ENCODE measurements at places on chromosomes 11 and 22.

- DNase-seq, result no peak
These were observed 31.4 kb downstream of the CHRDL2 start for GRCh38 chr11:74699615-74700396.

GRCh38 chr11:36454941-36455631 is 55.0 kb downstream of the TRAF6 start:
- DNase-seq, result no peak

- no peak for DNase-seq
These were observed 186.1 kb downstream of the DSCAML1 start for GRCh38 chr11:117610901-117611300.

GRCh38 chr11:118635237-118635591 is 27.8 kb downstream of the PHLDB1 start:
- no peak for DNase-seq

DNA sequence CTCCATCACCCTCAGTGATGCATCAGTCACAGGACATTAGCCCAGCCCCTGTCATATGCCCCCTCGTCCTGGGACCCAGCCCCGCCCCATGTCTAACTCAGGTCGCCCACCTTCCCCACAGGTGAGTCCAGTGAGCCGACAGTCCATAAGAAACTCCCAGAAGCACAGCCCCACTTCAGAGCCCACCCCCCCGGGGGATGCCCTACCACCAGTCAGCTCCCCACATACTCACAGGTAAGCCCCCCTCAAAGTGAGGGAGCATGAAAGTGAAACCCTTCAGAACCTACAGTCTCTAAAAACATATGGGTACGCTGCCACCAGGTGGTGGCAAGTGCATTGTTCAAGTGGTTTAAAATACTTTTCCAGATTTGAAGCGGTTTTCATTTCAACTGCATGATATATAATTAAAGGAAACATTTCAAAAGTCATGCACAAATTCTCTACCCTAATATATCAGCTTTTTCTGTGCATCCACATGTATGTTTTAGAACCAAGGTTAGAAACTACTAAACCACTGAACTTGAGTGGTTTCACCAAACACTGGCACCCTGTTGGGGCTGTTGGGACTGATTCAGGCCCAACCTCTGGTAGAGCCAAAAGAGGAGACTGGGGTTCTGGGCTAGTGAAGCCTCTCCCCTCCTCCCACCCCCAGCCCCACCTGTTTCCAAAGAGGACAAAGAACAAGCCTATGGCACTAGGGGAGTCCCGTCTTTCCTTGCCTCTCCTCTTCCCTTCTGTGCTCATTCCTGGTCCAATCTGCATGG is 17.3 kb downstream of the EPS8L2 start:
- DNase-seq, result peak; percentile 30

DNA sequence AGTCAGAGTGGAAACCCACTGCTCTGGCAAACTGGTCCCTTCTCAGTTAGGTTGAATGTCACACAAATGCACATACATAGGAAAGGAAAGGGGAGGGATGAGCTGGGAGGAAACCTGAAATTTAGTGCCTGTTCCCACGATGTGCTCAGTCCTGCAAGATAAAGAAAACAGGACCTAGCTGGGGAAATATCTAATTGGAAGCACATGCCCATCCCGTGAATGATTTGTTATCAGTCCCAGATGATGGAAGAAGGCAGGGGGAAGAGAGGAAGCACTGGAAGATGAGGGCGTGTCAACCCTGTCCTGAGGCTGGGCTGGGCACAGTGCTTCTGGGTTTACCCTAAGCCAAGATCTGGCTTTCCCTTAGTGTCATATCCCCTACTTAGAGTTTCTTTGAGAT is 173.9 kb downstream of the NAV2 start:
- DNase-seq, result no peak

DNA sequence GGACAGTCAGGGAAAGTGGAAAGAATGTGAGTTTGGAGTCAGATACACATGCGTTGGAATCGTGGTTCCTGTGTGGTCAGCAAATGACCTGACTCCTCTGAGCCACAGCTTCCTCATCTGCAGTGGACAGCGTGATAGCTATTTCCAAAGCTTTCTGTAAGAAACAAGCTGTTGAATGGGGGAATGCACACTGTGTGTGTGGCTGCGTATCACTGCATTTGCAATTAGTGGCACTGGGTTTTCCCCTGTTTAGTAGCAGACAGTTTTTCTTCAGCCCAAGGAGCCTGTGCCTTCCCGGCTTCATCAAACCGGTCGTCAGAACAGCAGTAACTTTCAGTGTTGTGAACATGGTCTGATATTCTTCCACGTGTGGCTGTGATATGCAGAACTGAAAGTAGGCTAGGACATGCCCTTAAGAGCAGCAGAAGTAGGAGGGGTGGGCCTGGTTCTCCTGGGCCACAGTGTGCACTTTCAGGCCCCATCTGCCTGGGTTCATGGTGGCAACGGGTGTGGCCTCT is 121.5 kb downstream of the RRAS2 start:
- no peak for DNase-seq

GRCh38 chr22:27157666-27158370 is 500.4 kb downstream of the MIAT start:
- no peak for DNase-seq

DNA sequence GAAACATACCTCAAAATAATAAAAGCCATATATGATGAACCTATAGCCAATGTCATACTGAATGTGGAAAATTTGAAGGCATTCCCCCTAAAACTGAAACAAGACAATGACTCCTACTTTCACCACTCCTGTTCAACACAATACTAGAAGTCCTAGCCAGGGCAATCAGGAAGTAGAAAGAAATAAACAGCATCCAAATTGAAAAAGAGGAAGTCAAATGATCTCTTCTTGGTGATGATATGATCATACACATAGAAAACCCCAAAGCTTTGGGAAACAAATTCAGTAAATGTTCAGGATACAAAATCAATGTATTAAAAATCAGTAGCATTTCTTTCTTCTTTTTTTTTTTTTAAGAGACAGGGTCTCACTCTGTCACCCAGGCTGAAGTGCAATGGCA is 109.9 kb downstream of the DLG2 start:
- peak; percentile 60 for DNase-seq

- DNase-seq, result peak; percentile 63
These were observed 157.7 kb downstream of the C11orf91 start for GRCh38 chr11:33542921-33543320.

GRCh38 chr22:39183991-39184585 is 31.6 kb upstream of the CBX7 start:
- DNase-seq, result no peak

GRCh38 chr11:77093987-77094840 is 8.4 kb upstream of the OMP start:
- DNase-seq, result no peak

DNA sequence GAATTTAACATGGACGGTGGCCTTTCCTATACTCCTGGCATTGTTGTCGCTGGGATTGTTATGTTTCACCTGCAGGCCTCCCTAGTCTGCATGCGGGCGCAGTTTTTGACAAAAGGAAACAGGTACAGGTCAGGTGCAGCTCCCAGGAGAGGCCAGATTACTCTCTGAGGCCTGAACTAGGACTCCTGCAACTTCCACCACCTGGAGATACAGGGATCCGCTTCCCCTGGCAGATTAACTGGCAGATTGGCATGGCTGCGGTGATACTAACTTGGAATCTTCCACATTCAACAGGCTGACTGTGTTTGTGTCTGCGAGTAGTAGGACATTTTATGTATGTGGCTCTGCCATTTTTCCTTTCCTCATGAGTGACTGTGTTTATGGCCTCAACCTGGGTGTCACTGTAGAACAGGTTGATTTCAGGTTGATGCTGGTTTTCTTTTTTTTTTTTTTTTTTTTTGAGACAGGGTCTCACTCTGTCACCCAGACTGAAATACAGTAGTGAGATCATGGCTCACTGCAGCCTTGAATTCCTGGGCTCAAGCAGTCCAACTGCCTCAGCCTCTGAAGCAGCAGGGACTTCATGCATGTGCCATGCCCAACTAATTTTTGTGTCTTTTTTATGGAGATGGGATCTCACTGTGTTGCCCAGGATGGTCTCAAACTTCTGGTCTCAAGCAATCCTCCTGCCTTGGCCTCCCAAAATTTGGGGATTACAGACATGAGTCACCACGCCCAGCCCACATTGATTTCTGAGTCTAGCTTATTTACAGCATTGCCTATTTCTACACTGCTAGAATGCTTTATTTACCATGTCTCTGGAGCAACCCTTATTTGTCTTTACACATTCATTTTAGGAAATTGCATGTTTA is 1.7 kb upstream of the USP28 start:
- DNase-seq, result no peak

GRCh38 chr11:13885083-13885482 is 77.4 kb upstream of the SPON1 start:
- no peak for DNase-seq

DNA sequence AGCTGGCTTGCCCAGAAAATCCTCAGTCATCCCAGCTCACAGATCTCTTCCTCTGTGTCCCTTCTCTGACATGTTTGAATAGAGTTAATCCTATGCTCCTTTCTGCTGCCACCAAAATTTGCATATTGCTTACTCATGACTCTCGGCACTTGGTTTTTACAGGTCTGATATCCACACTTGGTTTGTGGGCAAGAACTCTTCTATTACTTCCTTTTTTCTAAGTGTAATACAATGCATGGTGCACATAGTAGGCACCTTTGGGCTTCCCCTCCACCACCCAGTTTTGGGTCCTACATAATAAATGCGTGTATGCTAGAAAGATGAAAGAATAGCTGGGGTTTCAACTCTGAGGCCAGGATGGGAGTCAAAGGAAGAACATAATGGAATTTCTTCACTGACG is 69.7 kb upstream of the GRK3 start:
- DNase-seq, result peak; percentile 40

GRCh38 chr11:129930743-129931142 is 35.4 kb upstream of the NFRKB start:
- DNase-seq, result no peak

DNA sequence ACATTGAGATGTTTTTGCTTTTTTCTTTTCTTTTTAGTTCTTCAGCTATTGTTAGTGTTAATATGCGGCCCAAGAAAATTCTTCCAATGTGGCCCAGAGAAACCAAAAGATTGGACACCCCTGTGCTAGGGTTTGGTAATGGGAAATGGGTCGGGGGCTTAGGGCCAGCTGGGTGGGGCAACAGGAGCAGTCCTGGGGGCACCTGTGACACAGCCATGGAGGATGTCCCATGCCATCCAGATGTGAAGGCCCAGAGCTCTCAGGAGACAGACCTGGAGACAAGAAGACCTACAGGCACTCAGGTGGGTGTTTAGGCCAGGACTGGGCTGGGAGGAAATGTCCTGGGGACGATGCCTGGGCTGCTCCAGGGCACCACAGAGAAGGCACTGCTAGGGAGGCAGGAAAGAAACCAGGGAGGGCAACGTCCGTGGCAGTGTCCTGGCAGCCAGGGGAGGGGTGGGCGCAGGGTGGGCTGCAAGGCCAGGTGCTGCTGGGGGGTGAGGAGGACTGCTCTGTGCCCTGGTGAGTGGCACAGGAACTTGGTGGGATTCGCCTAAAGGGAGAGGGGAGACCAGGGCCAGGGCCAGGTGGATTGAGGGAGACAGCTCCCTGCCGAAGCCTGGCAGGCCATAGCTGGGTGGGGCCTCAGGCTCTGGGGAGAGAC is 21.4 kb downstream of the RELT start:
- no peak for DNase-seq

GRCh38 chr11:105740164-105740903 is 130.5 kb downstream of the GRIA4 start:
- no peak for DNase-seq

DNA sequence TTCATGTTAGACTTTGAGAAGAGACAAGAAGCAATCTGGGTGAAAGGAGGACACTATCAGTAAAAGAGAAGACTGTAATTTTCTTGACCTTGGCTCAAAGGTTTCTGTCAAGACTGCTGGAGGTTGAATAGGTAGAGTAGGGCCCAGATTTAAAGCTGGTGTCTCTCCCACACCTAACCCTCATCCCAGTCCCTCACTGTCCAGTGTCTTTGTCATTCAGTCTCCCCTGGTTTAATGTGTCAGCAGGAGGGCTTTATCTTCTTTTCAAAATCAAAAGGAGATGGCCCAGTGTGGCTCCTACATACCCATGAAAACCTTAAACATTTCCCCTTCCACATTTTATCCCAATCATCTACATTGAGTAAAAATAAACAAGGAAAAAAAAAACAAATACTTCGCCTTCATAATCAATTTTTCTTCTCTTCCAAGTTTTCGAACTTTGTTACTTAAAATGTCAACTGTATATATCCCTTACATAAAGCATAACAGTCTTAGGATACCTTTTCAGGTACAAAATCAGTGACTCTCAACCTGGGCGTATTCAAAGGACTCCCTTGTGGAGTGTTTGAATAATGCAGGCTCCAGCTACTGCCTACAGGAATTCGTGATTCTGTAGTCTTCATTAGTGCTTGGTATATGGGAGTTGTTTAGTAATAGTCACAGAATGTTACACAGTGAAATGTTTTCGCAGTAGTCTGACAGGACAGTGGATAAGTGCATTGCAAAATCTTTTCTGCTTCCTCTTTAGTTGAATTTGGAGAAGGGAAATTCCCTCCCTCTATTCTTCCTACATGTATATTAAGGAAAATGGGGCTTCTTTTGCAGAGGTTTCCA is 87.2 kb downstream of the FAT3 start:
- no peak for DNase-seq

DNA sequence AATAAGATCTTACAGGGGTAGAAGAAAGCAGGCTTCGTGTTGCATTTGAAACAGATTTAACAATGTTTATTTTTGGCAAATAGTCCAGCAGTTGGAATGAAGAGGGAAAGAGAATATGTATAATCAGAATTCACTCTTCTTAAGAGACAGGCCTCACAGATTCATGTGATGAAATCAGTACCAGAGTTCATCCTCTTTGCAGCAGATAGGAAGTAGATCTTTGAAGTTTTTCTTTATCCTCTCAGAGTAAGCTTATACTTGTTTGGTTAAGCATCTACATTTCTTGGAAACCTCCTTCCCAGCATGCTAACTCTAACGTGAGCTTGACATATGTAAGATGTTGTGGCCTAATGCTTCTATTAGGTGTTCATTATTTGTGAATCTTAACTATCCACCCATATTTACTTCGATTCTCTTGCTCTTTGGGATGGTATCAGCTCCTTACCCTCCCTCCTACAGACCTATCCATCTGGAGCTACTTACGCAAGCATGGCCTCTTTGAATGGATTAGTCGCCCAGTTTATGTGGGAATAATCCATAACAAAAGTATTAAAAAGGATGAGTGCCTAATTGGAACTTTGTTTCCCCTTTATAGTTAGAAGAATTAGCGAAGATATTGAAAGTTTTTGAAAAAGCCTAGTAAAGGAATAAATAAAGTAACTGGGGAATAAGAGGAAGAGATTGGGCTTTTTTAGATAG is 80.1 kb downstream of the PRMT3 start:
- DNase-seq, result no peak

DNA sequence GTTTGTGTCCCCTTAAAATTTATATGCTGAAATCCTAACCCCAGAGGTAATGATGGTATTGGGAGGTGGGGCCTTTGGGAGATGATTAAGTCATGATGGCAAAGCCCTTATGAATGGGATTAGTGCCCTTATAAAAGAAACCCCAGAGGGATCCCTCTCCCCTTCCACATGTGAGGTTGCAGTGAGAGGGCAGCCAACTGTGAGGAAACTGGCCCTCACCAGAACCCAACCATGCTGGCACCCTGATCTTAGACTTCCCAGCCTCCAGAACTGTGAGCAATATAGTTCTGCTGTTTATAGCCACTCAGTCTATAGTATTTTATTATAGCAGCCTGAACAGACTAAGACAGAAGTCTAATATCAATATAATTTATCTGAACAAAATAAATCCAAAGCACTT is 27.1 kb upstream of the RRAS2 start:
- DNase-seq, result no peak

Measured in KBM-7 (cell line).